ENCODE measurements at places on chromosomes 16 and 17.

DNA sequence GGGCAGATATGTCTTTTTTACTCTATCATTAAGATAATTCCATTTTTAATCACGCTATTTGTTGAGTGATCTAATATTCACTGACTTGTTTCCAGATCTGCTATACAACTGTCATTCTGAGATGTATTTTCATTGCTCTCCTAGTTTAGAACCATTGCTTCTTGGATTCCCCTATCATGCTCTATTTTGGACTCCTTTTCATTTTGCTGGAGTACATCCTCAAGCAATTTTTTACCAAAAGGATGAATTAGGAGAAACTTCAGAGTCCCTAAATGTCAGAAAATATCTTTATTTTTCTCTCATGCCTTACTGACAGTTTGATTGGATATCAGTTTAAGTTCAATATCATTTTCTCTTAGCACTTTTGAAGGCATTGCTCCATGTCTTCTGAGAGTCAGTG lies 9.8 kb downstream of the MT4 start:
- no peak for DNase-seq
- H3K27ac ChIP-seq = no peak overlapping the region
- no peaks in the 10 kb centered on the region for H3K27me3 ChIP-seq
- H3K4me1 ChIP-seq = no peaks in the 10 kb centered on the region

GRCh38 chr17:37221865-37222264 lies 153.9 kb upstream of the C17orf78 start:
- H3K27me3 ChIP-seq = no peaks in the 10 kb centered on the region
- H3K4me1 ChIP-seq = no peaks in the 10 kb centered on the region
- H3K27ac ChIP-seq = no peak overlapping the region
- no peak overlapping the region for H3K4me3 ChIP-seq
- DNase-seq = no peak
- peaks cover 5% of the 10 kb centered on the region for H3K36me3 ChIP-seq

GRCh38 chr17:10013365-10014112 lies 108.5 kb upstream of the RCVRN start:
- peaks cover 7% of the 10 kb centered on the region for H3K4me1 ChIP-seq
- peaks cover under 1% of the 10 kb centered on the region for H3K36me3 ChIP-seq
- peak overlapping the region; percentile 22 for H3K27ac ChIP-seq

DNA sequence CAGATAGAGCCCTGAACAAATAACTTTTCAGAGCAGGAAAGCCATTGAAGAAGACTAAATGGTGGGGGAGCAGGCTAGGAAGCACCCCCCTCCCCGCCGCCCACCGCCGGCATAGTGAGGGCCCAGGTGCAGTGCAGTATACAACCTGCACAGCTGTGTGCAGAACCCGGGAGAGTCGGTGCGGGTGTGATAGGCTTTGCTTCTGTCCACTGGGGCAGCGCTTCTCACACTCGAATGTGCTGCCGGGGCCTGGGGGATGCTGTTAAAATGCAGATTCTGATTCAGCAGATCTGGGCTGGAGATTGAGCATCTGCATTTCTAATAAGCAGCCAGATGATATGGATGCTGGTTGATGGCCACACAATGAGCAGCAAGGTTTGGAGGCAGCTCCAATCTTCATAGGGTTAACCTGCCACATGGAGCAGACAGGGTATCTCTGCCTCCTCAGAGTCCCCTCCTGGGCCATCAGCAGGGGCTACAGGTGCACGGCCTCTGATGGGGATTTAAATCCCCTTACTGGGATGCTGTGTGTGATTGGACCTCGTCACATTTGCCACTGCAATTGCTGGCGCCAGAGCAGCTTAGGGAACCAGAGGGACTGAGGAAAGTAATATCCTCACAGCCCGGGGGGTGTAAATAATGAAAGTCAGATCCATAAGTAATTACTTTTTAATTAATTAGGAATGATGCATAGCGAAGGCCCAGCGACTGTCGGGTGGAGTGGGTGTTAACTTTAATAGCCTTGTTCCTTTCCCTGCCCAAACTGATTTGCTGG lies 172.0 kb upstream of the RPL38 start:
- no peaks in the 10 kb centered on the region for H3K4me1 ChIP-seq
- H3K27me3 ChIP-seq = peaks cover 89% of the 10 kb centered on the region
- no peak overlapping the region for H3K4me3 ChIP-seq

GRCh38 chr16:17229766-17230165 lies 241.0 kb downstream of the XYLT1 start:
- H3K27me3 ChIP-seq = no peaks in the 10 kb centered on the region
- H3K4me3 ChIP-seq = no peak overlapping the region
- H3K4me1 ChIP-seq = peaks cover 4% of the 10 kb centered on the region
- H3K36me3 ChIP-seq = no peaks in the 10 kb centered on the region

DNA sequence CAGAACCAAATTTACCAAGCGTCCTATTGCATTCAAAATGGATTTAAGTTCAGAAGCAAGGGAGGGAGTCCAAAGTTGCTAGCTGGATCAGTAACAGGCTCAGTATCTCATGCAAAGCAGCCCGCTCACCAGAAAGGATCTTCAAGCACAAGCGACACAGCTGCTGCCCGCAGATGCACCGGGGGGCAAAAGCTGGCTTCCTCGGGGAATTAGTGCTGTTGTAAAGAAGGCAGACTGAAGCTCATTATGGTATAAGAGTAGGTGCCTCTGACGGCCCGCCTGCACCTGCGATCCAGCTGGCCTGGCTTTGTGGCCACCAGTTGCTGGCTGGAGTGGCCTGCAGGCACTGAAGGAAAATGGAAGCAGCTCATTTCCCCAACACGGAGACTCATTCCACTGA lies 128.4 kb upstream of the RCVRN start:
- no peaks in the 10 kb centered on the region for H3K27me3 ChIP-seq
- DNase-seq = no peak
- H3K27ac ChIP-seq = no peak overlapping the region
- peaks cover 5% of the 10 kb centered on the region for H3K4me1 ChIP-seq

DNA sequence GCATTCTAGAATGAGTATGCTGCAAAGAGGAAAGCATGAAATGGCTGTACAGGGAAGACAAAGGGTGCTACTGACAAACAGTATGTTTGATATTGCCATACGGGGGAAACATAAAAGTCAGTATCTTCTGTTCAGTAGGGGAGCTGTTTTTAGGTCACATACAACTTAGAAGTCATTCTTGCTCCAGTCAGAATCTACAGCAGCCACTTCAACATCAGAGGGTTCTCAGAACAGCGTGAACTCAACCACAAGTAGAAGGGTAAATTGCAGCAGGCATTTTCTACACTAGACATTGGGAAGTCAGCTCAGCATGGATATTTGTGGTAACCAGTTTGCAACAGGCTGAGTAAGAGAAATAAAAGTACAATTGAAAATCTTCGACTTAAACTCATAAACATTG lies 1241.8 kb upstream of the GOT2 start:
- no peaks in the 10 kb centered on the region for H3K4me1 ChIP-seq
- H3K27me3 ChIP-seq = no peaks in the 10 kb centered on the region
- no peak overlapping the region for H3K27ac ChIP-seq
- no peaks in the 10 kb centered on the region for H3K36me3 ChIP-seq

DNA sequence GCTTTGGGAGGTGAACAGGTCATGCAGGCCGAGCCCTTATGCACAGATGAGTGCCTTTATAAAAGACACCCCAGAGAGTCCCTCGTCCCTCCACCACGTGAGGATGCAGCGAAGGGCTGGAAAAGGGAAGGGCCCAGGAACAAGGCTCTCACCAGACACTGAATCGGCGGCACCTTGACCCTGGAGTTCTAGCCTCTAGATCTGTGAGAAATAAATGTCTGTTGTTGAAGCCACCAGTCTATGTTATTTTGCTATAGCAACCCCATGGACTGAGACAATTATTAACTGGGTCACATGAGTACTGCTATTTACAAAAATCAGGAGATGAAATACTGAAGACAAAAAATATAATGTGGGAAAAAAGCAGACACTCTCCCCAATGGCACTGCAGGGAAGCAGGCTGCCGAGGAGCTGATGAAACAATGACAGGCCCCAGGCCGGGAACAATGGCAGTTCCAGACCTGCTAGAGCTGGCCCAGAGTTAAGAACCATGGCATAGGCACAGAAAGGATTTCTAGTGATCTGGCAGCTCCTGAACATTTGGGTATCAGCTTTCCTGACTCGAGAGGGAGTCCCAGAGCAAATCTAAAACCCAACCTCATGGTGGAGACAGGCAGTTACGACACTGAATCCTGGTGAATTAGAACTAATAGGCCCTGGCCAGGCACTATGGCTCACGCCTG lies 17.8 kb upstream of the GGA2 start:
- no peaks in the 10 kb centered on the region for H3K27me3 ChIP-seq
- no peak for DNase-seq
- H3K4me1 ChIP-seq = no peaks in the 10 kb centered on the region

- H3K36me3 ChIP-seq = no peaks in the 10 kb centered on the region
- no peaks in the 10 kb centered on the region for H3K27me3 ChIP-seq
- H3K4me1 ChIP-seq = no peaks in the 10 kb centered on the region
- H3K4me3 ChIP-seq = no peak overlapping the region
- no peak overlapping the region for H3K27ac ChIP-seq
Observed at GRCh38 chr17:63295839-63296590, 150.1 kb downstream of the CYB561 start.

- H3K36me3 ChIP-seq = no peaks in the 10 kb centered on the region
- H3K27ac ChIP-seq = no peak overlapping the region
- H3K4me1 ChIP-seq = no peaks in the 10 kb centered on the region
- H3K4me3 ChIP-seq = no peak overlapping the region
Observed at GRCh38 chr17:10370016-10370608, 2.7 kb downstream of the MYH13 start.

DNA sequence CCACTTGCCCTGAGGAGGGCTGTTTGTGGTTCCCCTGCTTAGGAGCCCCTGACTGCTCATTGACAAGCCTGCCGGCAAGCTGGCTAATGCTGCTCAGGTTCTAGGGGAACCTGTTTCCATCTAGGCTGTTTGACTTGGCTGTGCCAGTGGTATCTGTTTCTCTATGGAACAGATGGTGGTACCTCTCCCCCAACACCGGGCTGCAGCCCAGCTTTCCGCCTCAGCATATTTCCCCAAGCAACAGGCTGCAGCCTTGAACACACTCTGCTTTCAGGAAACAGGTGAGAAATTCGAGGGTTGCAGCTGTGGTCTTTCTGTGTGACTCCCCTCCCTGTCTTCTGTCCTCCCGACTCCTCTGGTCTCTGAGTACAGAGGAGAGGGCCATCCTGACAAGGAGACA lies 132.3 kb downstream of the TMEM132E start:
- no peak for DNase-seq
- H3K27me3 ChIP-seq = peaks cover 98% of the 10 kb centered on the region
- H3K36me3 ChIP-seq = peaks cover 2% of the 10 kb centered on the region
- no peak overlapping the region for H3K4me3 ChIP-seq

DNA sequence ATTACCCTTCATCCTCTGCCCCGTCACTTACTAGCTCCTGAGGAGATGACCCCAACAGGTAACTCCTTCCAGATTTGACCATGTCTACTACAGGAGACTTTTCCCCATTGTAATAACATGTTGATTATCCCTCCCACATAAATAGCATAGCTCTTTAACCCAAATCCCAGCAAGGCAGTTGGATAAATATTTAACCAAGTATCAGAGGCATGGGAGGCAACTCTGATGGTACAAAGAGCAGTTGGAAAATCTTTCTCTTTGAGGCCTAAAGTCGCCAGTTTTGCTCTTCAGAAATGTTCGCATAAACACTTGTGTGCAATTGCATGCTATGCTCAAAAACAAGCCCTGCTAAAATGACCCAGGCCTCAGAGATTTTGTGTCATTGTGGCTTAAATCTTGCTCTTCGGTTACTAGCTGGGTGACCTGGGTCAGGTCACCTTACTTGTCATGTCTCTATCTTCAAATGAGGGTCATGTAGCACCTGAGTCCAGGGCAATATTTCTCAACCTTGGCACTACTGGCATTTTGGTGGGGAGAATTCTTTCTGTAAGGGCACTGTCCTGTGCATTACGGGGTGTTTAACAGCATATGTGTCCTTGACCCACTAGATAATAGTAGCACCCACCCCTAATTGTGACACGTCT lies 48.8 kb downstream of the HSD17B2 start:
- no peak overlapping the region for H3K4me3 ChIP-seq
- DNase-seq = no peak
- no peak overlapping the region for H3K27ac ChIP-seq
- H3K4me1 ChIP-seq = no peaks in the 10 kb centered on the region
- H3K27me3 ChIP-seq = peaks cover 6% of the 10 kb centered on the region
- no peaks in the 10 kb centered on the region for H3K36me3 ChIP-seq

- no peak overlapping the region for H3K4me3 ChIP-seq
- H3K27me3 ChIP-seq = no peaks in the 10 kb centered on the region
- no peaks in the 10 kb centered on the region for H3K4me1 ChIP-seq
- H3K36me3 ChIP-seq = no peaks in the 10 kb centered on the region
- H3K27ac ChIP-seq = no peak overlapping the region
Observed at GRCh38 chr16:73321853-73322252, 273.9 kb upstream of the ZFHX3 start.

DNA sequence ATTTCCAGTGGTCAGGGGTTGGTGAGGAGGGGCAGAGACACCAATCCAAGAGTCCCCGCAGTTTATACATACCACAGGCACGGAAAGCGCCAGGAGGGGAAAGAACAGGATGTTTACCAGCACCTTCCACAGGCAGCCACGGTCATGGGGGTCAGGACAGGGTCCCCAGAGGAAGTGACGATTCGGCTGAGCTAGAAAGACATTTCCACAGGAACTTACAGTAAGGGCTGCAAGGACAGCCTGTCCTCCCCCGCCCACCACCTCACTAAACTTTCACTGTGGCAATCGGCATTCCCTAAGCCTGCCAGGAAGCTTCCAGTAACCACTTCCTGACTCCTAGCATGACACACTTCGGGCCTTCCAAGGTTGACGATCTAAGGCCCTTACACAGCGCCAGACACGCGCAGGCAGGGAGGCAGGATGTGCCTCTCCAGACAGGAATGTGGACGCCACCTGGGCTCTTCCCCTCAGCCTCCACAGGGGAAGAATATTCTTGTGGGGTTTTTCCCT lies 1.2 kb upstream of the MT2A start:
- peak overlapping the region; percentile 88 for H3K4me3 ChIP-seq
- H3K4me1 ChIP-seq = peaks cover 44% of the 10 kb centered on the region
- DNase-seq = no peak

- no peaks in the 10 kb centered on the region for H3K4me1 ChIP-seq
- H3K4me3 ChIP-seq = no peak overlapping the region
- no peak for DNase-seq
- H3K27ac ChIP-seq = no peak overlapping the region
Observed at GRCh38 chr17:77245162-77245926, 104.6 kb downstream of the SEC14L1 start.

GRCh38 chr17:50297407-50297865 lies 23.2 kb downstream of the TMEM92 start:
- peaks cover 38% of the 10 kb centered on the region for H3K27me3 ChIP-seq
- H3K4me1 ChIP-seq = peaks cover 3% of the 10 kb centered on the region
- peaks cover 7% of the 10 kb centered on the region for H3K36me3 ChIP-seq
- peak; percentile 81 for DNase-seq
- H3K27ac ChIP-seq = no peak overlapping the region
